ENCODE measurements at places on chromosomes 7 and 10. TPM values are rescaled to one million over a fixed set of nuclear protein-coding genes. Genes with fewer than 3 reads are reported as not detected.
A peak's percentile ranks its signal among the peaks of the same experiment; 100 is the strongest.

DNA sequence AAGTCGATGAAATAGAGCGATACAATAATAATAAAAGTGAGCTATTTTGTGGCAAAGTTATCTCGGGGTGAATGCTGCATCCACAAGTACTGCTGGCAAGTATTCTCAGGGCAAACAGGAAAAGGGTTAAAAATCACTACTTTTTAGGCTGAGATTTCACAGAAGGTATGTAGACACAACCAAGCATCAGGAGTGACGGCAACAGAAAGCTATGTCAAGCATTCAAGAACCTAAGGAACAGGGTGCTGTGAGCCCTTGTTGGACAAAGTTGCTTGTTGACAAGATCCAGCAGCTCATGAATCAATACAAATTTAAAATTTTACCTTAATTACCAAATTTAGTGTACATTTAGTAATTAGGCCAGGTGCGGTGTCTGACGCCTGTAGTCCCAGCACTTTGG, 41.2 kb upstream of the C1QL3 start:
- H3K36me3 ChIP-seq: no peaks in the 10 kb centered on the region
- DNase-seq: no peak
- peaks cover 5% of the 10 kb centered on the region for H3K4me1 ChIP-seq
- H3K27me3 ChIP-seq: peaks cover 37% of the 10 kb centered on the region

Gene CCSER2
- 66.8 TPM for total RNA-seq

Gene AEBP1
- 781 TPM for total RNA-seq

Gene GATA3
- not detected for total RNA-seq

GRCh38 chr10:93711891-93712290, 9.5 kb upstream of the FRA10AC1 start:
- no peak for DNase-seq
- H3K36me3 ChIP-seq: no peaks in the 10 kb centered on the region
- H3K27me3 ChIP-seq: peaks cover 6% of the 10 kb centered on the region
- H3K4me1 ChIP-seq: no peaks in the 10 kb centered on the region
- no peak overlapping the region for H3K4me3 ChIP-seq
- no peak overlapping the region for H3K27ac ChIP-seq

DNA sequence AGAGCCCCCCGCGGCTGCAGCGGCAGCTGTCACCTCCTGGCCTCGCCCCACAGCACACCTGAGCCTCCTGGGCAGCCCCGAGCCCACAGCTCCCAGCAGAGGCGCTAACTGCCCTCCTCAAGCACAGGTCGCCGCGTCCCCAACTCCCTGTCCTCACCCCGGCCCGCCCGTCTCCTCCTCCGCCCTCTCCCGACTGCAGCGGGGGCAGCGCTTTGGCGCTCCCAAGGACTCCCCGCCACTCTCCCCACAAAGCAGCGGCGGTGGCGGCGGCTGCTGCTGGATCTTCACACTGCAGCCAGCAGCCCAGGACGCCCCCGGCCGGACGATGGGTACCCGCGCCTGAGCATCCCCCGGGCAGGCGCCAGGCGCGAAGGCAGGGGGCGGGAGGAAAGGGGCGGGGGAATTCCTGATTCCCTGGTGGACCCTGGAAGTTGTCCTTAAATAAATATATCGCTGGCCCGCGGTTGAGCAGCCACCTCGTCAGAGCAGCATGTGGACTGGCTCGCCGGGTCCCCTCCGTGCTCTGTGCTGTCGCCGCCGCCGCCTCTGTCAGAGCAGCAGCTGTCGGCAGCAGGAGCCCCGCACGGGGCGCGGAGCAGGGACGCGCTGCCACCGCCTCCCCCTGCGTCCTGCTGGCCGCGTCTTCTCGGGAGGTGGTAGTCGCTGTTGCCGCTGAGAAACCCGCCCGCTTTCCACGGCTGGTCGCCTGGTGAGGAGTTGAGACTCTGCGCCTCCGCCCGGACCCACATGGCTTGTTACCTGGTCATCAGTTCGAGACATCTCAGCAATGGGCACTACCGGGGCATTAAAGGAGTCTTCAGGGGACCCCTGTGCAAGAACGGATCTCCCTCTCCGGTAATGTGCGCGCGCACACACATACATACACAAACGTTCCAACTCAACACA, at the start of gene ZNF804B:
ZNF804B (plus strand) TSS at position 471 of the 906 bp plus-strand sequence; CDS start at position 748, 277 bp downstream.
- H3K27ac ChIP-seq: no peak within 1 kb of the TSS
- H3K27me3 ChIP-seq: peaks cover 61% of the 10 kb centered on the region
- no peak for DNase-seq
- H3K4me1 ChIP-seq: peaks cover 7% of the 10 kb centered on the region
- peak within 1 kb of the TSS; percentile 51 for H3K4me3 ChIP-seq

DNA sequence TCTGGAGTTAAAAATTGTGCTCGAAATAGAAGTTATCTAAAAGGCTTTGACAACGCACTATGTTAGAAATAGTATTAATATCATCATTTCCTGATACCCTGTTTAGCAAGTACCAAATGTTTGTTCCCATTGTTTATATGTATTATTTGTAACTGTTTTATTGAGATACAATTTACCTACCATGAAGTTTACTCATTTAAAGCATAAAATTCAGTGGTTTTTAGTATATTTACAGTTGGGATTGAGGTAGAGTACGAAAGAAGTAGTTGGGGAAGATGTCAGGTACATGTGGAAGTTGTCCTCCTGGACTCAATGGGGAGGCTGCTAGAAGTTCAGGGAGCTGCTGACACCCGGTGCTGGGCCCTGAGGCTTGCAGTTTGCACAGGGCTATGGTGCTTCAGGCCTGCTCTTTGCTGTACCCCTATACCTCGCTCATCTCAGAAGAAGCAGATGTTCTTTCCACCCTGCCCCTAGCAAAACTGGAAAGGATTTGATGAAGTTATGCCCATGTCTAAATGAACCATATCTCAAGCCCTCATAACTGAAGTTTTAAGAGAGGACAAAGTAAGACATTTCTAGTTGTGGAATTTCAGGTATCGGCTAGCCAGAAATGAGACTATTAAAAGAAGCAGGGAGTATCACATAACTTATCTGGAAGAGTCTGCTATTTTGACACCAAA, 25.2 kb upstream of the WNT16 start:
- H3K27ac ChIP-seq: no peak overlapping the region
- H3K27me3 ChIP-seq: no peaks in the 10 kb centered on the region
- peaks cover 59% of the 10 kb centered on the region for H3K4me1 ChIP-seq
- DNase-seq: no peak

GRCh38 chr10:131077031-131077430, 234.5 kb downstream of the TCERG1L start:
- H3K27me3 ChIP-seq: no peaks in the 10 kb centered on the region
- no peak for DNase-seq
- H3K36me3 ChIP-seq: no peaks in the 10 kb centered on the region
- no peak overlapping the region for H3K27ac ChIP-seq

GRCh38 chr10:31213959-31214358, 105.1 kb upstream of the ZEB1 start:
- no peaks in the 10 kb centered on the region for H3K36me3 ChIP-seq
- H3K4me1 ChIP-seq: no peaks in the 10 kb centered on the region
- peaks cover 2% of the 10 kb centered on the region for H3K27me3 ChIP-seq
- no peak overlapping the region for H3K27ac ChIP-seq
- H3K4me3 ChIP-seq: no peak overlapping the region
- DNase-seq: no peak

Gene ARPC1B
- total RNA-seq: 76.1 TPM

Gene WDFY4
- total RNA-seq: not detected

DNA sequence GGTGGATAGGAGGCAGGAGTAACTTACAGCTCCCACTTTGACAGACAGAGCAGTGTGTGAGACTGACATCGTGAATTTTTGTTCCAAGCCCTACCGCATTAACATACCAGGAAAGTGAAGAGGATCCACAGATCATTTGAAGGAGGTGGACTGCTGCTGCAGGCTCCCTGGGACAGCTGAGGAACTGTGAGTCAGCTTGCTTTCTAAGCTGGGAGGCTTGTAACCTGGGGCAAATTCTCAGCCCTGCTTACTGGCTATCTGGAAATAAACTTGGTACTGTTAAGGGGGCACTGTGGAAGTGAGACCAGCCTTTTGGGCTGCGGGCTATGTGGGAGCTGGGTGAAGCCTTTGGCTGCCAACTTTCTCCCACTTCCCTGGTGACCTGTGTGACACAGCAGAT, 1202.5 kb downstream of the DNAJB9 start:
- no peaks in the 10 kb centered on the region for H3K27me3 ChIP-seq
- DNase-seq: no peak
- no peaks in the 10 kb centered on the region for H3K4me1 ChIP-seq
- H3K27ac ChIP-seq: no peak overlapping the region
- no peaks in the 10 kb centered on the region for H3K36me3 ChIP-seq

Gene MPP7
- total RNA-seq: 37.4 TPM

DNA sequence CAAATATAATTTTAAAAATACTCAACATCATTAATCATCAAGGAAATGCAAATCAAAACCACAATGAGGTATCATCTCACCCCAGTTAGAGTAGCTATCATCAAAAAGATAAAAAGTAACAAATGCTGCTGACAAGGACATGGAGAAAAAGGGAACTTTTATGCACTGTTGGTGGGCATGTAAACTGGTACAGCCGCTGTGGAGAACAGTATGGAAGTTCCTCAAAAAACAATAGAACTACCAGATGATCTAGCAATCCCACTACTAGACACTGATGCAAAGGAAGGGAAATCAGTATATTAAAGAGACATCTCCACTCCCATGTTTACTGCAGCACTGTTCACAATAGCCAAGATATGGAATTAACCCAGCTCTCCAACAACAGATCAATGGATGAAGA, 384.5 kb downstream of the PLXDC2 start:
- H3K4me3 ChIP-seq: no peak overlapping the region
- peaks cover 5% of the 10 kb centered on the region for H3K36me3 ChIP-seq
- H3K27ac ChIP-seq: no peak overlapping the region
- H3K4me1 ChIP-seq: no peaks in the 10 kb centered on the region
- no peak for DNase-seq
- no peaks in the 10 kb centered on the region for H3K27me3 ChIP-seq

DNA sequence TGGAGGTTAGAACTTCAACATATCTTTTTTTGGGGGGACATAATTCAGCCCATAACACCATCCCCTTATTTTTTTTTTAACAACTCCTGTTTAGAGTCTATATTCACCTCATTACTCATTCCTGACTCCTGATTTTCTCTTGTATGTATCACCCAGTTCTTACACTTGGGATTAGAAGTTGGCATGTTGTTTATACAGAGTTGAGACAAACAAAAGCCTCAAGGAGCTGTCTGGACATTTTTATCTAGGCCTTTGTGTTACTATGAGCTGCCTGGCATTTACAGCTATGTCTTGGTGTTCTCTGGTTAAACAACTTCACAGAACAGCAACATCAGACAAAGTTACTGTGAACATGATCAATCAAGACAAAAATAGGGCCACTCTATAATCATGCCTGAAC, 517.5 kb downstream of the KIF20B start:
- no peak for DNase-seq
- H3K27me3 ChIP-seq: peaks cover 15% of the 10 kb centered on the region

- H3K4me1 ChIP-seq: peaks cover 36% of the 10 kb centered on the region
- H3K36me3 ChIP-seq: no peaks in the 10 kb centered on the region
- H3K27me3 ChIP-seq: no peaks in the 10 kb centered on the region
- H3K27ac ChIP-seq: no peak overlapping the region
These were observed 123.3 kb upstream of the FZD1 start for GRCh38 chr7:91140982-91141381.

Gene SLC29A4
- total RNA-seq: 7.9 TPM

Gene PIP
- not detected for total RNA-seq

Gene PAPSS2
- 21.9 TPM for total RNA-seq

DNA sequence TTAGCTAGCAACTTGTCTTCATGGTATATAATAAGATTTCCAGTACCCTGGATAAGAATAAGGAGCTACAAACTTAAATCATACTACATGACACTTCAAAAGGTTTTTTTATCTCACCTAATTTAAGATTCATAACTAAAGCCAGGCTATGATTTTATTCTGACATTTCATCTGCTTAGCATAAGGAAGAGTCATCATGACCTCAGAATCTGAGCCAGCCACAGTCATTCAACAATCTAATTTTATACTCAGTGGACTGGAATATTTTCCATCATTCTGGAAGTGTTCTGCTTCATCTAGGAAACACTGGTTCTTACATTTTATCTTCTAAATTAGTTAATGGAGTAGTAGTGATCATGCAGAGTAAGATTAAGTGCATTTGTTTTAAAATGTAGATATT, 102.1 kb upstream of the KCND2 start:
- no peaks in the 10 kb centered on the region for H3K27me3 ChIP-seq
- H3K4me3 ChIP-seq: no peak overlapping the region

Gene ACSL5
- 0.57 TPM for total RNA-seq

DNA sequence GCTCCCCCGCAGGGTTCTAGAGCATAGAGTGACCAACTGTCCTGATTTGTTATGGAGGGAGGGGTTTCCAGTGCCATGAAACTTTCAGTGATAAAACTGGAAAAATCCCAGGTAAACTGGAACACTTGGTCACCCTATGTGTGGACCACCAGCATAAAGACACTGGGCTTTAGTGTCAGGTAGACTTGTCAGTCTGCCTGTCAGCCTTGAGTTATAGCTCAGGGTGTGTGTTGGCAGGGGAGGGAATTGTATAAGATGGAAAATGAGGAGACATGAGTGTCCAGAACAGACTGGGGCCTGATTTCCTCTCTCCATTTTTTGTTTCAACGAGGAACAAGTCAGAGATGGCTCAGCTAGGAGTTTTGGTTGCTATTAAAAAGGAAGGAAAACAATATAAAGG, 10.2 kb upstream of the EFCAB10 start:
- no peaks in the 10 kb centered on the region for H3K36me3 ChIP-seq
- no peak for DNase-seq
- no peak overlapping the region for H3K27ac ChIP-seq
- peaks cover 12% of the 10 kb centered on the region for H3K27me3 ChIP-seq
- H3K4me3 ChIP-seq: no peak overlapping the region

GRCh38 chr7:94738071-94738470, 82.1 kb upstream of the SGCE start:
- H3K36me3 ChIP-seq: no peaks in the 10 kb centered on the region
- H3K4me3 ChIP-seq: no peak overlapping the region
- no peak overlapping the region for H3K27ac ChIP-seq
- DNase-seq: no peak
- H3K4me1 ChIP-seq: no peaks in the 10 kb centered on the region
- H3K27me3 ChIP-seq: no peaks in the 10 kb centered on the region

DNA sequence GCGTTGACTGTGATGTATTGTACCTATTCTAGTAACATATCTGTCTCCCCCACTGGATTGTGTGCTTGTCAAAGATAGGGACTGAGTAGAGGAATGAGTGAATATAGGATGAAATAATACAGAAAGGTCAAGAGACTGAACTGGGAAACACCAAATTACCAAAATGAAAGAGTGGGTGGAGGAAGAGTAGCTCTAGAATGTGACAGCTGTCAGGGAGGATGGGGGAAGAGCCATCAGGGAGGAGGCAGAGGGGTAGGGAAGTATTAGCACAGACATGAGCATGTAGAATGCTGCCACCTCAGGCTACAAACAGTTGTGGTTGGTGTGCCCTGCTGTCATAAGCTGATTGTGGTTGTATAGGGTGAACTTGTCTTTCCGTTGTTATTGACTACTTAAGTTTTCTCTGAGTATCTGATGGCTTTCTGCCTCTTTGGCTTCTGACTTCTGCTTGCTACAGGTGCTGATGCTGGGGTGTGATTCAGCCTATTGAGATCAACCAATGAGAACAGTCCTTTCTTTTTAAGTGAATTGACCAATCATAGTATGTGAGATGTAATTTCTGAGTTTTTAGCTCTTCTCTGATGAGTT, 5.6 kb downstream of the CCSER2 start:
- DNase-seq: no peak
- no peak overlapping the region for H3K4me3 ChIP-seq
- no peaks in the 10 kb centered on the region for H3K27me3 ChIP-seq
- no peaks in the 10 kb centered on the region for H3K36me3 ChIP-seq

GRCh38 chr7:116487907-116488521, 11.5 kb upstream of the CAV2 start:
- H3K36me3 ChIP-seq: no peaks in the 10 kb centered on the region
- no peak for DNase-seq
- H3K27ac ChIP-seq: no peak overlapping the region
- peaks cover 43% of the 10 kb centered on the region for H3K4me1 ChIP-seq
- H3K27me3 ChIP-seq: no peaks in the 10 kb centered on the region
